ENCODE measurements at places on chromosomes 4 and X. TPM values are rescaled to one million over a fixed set of nuclear protein-coding genes. Genes with fewer than 3 reads are reported as not detected.

Gene ADGRG2
- 12.2 TPM for polyA plus RNA-seq

Gene IL2
- not detected for polyA plus RNA-seq

Gene HTN1
- not detected for polyA plus RNA-seq

Gene NOCT
- 5.7 TPM for polyA plus RNA-seq

Gene AMTN
- not detected for polyA plus RNA-seq

Gene CPE
- 89.7 TPM for polyA plus RNA-seq

Gene SH3RF1
- polyA plus RNA-seq, result 27.6 TPM

DNA sequence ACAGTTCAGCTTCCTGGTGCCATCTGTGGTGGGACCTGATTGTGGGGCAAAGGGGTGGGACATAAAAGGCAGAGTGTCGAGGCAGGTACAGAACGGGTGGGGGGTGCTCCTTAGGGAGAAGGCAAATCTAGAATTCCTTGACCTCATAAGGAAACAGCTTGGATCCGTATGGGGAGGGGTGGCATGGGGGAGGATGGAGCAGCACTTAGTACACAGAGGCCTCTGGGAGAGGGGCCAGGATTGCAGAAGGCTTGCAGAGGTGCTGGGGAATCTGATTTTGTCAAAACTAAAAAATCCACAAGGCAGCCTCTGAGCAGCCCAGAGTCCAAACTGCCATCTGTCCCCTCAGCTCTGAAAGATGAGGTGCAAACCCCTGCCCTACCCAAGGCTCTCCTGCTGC lies 2.3 kb upstream of the EMD start:
- no peak for DNase-seq

GRCh38 chrX:110698696-110699095 lies 96.9 kb downstream of the CHRDL1 start:
- no peak for DNase-seq

DNA sequence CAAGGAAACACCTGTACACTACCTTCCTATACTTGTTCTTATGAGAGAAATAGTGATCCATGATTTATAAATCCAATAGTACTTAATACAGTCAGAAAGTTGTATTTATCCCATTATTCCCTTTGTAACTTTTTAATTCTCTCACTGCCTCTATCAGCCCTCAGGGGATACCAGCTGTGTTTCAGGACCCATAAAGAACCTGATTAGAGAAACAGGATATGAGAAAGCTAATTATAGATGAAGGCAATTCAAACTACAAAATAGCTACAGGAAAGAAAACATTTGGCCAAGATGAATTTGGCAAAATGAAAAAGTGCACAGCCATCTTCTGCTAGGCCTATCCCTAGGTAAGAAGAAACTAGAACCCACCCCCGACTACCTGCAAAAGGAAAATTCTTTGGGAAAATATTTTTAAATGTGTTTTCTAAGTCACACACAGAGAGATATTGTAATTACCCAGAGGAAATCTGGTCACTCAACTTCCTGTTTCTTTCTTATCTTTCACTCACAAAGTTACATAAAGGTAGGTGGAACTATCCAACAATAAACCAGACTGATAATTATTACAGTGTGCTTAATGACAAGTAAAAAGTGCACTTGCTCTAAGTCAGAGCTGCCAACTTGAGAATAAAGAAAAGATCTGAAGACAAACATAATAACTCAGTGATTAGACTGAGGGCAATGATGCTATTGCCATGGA lies 836.5 kb upstream of the HTR2C start:
- no peak for DNase-seq

DNA sequence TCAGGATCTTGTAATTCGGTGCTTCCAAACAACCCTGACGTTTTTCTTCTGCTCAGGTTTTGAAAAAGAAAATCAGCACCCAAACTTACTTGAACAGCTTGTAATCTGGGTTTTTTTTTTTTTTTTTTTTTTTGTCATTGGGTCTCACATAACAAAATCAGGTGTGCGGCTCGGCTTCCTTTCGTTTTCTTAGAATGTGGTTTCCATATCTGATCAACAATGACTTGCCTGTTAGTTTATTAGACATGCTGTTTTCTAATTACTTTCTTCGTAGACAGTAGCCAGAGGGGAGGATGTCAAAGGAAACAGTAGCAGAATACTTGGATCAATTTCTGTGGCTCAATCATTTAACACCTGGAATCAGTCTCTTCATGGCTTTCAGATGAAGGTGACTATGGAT lies 890 bp upstream of the FREM3 start:
- DNase-seq, result no peak

DNA sequence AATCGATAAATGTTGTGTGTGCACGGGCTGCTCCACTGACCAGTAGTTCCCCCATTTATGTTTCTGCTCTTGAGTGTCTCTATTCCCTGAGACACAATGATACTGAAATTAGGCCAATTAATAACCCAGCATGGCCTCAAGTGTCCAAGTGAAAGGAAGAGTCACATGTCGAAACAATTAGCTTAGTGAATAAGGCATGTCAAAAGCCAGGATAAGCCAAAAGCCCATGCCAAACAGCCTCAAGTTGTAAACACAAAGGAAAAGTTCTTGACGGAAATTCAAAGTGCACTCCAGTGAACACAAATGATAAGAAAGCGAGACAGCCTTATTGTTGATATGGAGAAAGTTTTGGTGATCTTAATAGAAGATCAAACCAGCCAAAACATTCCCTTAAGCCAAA lies 167.1 kb upstream of the C1QTNF7 start:
- DNase-seq, result no peak

DNA sequence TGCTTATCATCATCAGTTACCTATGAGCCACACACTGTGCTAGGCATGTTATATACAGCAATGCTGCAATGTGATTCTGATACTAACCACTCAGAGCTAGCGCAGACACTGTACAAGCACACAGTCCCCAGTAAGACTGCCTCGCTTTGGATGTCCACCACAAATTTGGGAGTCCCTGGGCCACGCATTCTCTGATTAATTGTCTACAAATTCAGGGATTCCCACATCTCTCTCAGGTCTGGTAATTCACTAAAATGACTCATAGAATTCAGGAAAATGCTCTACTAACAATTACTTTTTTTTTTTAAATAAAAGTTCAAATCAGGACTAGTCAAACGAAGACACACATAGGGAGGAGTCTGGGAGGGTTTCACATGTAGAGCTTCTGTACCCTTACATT lies 652.1 kb upstream of the AADAT start:
- no peak for DNase-seq

DNA sequence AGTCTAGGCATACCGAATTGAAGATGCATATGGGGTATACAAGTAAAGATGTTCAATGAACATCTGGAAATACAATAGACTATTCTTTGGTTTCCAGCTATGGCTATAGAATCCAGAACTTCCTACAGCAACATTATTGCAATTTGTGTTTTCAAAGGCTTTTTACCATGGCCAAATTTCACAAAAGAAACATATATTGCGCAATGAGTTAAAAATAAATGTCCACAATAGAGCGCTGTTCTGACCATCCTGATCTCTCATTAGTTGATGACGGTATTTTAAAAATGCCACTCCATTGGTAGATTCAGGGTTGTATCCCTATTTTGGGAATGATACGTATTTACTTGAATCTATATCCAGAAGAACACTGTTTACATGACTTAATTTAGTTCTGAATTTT lies 139.2 kb downstream of the LINC00632 start:
- no peak for DNase-seq

GRCh38 chr4:102665527-102665926 lies 95.2 kb downstream of the MANBA start:
- DNase-seq, result no peak

DNA sequence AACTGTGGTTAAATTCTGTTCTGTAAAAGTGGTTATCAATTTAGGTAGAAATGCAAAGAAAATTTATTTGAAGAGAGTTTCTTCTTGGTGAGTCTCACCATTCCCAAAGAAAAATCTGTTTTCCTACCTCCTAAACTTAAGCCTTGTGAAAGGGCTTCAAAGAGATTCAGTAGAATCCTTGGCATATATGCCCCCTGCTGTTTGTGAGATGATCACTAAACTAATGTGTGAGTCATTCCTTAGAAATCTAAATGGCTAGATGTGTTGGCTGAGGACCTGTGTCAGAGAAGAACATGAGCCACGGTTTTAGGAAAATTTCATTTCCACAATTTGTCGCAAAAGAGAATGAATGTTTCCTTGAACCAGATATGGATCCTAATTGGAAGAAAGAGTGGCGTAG lies 260.9 kb downstream of the SLC7A11 start:
- DNase-seq, result no peak

DNA sequence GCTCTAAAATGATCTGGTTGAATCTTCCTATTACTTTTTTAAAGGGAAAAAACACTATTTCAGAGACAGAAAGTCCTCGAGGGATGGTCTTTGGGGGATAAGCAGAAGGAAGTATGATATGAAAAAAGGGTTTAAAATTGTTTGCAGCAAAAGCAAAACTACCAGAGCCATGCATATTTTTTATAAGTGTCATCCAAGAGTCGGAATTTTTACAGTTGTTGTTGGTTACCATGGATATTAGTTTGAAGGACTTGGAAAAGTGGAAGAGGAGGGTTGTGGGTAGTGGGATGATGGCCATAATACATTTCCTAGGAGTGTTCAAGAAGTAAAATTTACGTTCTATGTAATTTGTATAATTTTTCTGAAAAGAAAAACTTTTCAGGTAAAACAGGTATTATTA lies 134.4 kb downstream of the PCDH7 start:
- DNase-seq, result no peak

- DNase-seq, result no peak
Measured at GRCh38 chrX:84873176-84873575, 130.5 kb upstream of the APOOL start.

DNA sequence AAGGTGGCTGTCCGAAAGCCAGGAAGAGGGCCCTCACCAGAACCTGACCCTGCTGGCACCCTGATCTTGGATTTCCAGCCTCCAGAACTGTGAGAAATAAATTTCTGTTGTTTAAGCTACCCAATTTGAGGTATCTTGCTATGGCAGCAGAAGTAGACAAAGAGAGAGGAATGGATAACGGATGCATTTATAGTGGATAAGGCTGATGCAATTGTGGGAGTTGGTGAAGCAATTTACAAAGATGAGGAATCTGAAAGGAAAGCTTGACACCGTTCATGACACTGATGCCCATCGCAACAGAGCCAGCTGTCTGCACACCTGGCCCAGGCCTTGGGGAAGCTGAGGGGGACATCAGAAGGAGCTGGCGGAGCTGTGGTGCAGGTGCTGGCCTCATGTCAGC lies 35.7 kb upstream of the MSL3 start:
- no peak for DNase-seq

DNA sequence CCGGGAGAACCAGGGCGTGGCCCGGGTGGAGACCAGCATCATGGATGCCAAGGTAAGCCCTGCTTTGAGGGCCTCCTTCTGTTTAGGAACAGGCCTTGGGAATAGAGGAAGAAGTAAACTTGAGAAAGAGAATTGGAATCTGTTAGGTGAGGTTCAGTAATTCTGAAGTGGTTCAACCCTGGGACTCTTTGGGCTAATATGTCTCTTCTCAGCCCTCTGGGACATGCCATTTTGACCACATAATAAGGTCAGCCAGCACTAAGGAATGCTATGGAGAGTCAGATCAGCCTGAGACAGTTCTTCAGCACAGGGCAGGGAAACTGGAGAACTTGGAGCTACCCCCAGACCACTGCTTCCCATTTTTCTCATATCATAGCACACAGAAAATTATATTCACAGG lies 63.3 kb upstream of the PRPS1 start:
- no peak for DNase-seq

DNA sequence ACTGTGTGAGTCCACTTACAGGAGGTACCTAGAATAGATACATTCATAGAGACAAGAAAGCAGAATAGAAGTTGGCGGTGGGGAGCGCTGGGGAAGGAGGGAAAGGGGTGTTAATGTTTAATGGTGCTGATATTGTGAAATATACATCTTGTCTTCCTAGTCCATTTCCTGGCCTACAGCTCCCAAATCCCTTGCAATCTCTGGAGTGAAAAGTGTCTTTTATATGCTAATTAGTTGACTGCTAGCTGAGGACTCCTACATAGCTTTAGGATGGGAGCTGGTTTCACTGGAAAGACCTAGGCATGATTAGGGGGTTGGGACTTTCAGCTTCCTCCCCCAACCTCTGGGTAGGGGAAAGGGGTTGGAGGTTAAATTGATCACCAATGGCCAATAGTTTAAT lies 36.0 kb downstream of the FUNDC1 start:
- DNase-seq, result no peak

Data from left renal cortex interstitium (tissue), 4 donors.